ENCODE measurements at places on chromosomes 1 and 21.

DNA sequence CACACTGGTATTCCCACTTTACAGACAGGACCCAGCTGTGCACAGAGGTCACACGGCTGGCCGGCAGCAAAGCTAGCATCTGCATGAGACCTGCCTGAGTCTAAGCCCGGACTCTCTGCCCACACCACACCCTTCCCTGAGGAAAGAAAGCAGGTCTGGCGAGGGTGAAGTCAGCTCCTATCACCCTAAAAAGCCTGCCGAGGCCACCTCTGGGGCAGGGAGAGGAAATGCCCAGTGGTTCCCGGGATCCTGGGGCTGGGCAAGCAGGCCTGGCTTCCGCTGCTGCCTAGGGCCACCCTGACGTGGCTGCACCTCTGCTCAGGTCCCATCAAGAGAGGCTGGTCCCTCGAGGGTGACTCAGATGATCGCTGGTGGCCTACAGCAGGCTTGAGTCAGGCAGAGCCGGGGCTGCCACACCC lies 42.2 kb downstream of the RAP1GAP start:
- no peak for DNase-seq

DNA sequence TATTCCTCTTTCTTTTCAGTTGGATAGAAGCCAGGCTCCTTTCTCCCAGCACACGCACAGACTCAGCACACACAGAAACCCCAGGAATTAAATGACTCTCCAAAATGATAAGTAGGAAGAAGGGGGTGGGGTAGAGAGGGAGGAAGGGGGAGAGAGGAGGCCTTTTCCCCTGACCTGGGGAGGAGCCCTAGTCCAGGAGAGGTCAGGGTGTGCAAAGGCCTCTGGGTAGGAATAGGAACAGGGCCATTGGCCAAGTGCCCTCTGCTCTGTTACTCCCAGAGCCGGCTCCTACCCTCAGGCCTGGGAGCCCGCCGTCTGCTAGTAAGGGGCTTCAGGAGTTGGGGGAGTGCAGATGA lies 35.6 kb upstream of the PUM1 start:
- no peak for DNase-seq

GRCh38 chr1:145690587-145691558 lies 16.3 kb downstream of the PDZK1 start:
- no peak for DNase-seq

DNA sequence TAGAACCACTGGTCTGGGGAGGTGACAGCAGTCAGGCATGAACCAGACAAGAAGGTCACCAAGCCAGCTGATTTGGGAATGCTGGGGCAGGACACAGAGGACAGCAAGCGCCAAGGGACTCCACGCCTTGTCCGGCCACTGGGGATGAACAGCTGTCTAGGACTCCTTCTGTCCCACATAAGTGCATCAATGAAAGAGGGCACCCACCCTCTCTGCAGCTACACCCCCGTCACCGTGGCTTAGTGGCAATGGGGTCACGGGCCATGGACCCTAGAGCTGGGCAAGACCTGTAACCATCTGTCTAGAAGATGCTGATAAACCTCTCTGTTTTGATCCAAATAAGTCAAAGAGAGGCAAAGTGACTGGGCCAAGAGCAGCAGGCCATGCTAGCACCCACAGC lies 16.8 kb downstream of the UBE2G2 start:
- DNase-seq, result no peak

DNA sequence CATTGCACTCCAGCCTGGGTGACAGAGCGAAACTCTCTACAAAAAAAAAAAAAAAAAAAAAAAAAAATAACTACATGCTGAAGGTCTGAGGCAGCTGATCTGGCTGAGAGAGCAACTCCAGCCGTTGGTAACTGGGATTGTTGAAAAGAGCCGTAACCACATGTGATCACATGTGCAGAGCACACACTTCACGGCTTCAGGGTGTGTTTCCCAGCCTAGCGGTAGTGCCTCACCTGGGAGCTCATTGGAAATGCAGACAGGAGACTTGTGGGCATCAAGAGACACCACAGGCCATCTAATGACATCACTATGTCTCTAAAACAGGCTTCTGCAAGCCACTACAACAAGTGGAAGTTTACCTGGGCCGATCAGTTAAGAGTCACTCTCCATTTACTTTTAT lies 11.8 kb upstream of the OTUD7B start:
- DNase-seq, result no peak

GRCh38 chr1:225739542-225740107 lies 38.0 kb upstream of the SRP9 start:
- no peak for DNase-seq

GRCh38 chr21:43188181-43188580 lies 19.4 kb downstream of the CRYAA start:
- DNase-seq, result no peak

- DNase-seq, result no peak
Observed at GRCh38 chr1:174584071-174584470, 136.3 kb downstream of the GPR52 start.

- DNase-seq, result no peak
Observed at GRCh38 chr1:152398812-152399698, 15.0 kb downstream of the CRNN start.

DNA sequence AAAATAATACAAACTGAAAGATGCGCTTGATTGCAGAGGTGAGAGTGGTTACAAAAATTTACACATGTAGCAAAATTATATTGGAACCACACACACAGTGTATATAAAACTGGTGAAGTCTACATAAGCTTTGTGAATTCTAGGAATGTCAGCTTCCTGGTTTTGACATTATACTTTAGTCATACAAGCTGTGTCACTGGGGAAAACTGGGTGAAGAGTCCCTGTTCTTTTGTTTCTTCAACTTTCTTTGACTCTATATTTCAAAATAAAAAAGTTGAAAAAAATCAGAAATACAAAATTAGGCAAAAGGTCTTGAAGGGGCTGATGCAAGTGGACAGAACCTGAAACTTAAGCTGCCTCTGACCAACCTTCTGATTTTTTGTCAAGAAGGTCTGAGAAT lies 3.0 kb downstream of the C1QC start:
- no peak for DNase-seq

GRCh38 chr1:38268226-38268625 lies 221.6 kb upstream of the POU3F1 start:
- no peak for DNase-seq

GRCh38 chr21:44865561-44866280 lies 7.8 kb downstream of the PTTG1IP start:
- no peak for DNase-seq

GRCh38 chr1:58997637-58998036 lies 213.8 kb upstream of the JUN start:
- DNase-seq, result no peak

- DNase-seq, result no peak
Observed at GRCh38 chr1:217164403-217164802, 441.2 kb upstream of the ESRRG start.

GRCh38 chr1:56803561-56804156 lies 15.5 kb downstream of the FYB2 start:
- no peak for DNase-seq

- no peak for DNase-seq
Observed at GRCh38 chr1:201719812-201720521, 109.0 kb upstream of the IPO9 start.

- DNase-seq, result no peak
Observed at GRCh38 chr1:223189903-223190724, 47.1 kb upstream of the TLR5 start.

- DNase-seq, result no peak
Observed at GRCh38 chr1:55213151-55213884, 1.8 kb downstream of the USP24 start.

- DNase-seq, result no peak
Observed at GRCh38 chr1:239817276-239817675, 274.4 kb upstream of the FMN2 start.

DNA sequence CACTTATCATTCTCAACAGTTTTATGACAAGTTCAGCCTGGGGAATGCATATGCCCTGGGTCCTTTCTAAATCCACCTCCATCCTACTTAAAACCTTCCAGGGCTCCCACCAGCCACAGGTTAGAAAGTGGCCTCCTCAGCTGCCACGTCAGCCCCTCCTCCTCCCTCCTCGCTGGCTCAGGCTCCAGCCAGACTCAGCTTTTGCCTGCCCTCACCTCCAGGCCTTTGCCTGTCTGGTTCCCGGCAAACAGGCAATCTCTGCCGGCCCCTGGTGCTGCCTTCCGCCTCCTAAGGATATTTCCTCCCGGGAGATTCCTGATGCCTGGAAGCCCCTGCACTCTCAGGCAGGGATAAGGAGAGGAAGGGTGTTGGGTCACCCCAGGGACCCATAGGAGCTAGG lies 9.5 kb downstream of the RHBG start:
- DNase-seq, result no peak

GRCh38 chr1:234920843-234921140 lies 207.8 kb downstream of the TOMM20 start:
- DNase-seq, result no peak

DNA sequence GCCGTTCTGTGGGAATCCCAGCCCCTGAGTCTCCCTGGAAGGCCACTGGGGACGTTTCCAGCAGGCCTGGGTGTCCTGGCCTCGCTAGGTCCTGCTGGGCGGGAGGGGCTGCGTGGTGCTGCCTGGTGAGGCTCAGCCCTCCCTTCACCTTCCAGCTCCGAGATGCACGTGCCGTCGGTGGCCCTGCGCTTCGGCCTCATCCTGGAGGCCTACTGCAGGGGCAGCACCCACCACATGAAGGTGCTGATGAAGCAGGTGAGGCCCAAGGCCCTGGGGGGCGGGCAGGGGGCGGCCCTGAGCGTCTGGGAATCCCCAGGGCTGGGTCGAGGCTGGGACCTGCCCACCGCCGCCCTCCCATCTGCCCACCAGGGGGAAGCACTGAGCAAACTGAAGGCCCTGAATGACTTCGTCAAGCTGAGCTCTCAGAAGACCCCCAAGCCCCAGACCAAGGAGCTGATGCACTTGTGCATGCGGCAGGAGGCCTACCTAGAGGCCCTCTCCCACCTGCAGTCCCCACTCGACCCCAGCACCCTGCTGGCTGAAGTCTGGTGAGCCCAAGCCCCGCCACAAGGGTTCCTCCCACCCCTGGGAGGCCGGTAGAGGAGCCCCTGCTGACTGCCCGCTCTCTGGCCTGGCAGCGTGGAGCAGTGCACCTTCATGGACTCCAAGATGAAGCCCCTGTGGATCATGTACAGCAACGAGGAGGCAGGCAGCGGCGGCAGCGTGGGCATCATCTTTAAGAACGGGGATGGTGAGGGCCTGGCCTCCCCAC lies 70.3 kb downstream of the PIK3CD start:
- no peak for DNase-seq

All from NCI-H1092 (cell line).